ENCODE measurements at places on chromosomes 3 and 15.

- DNase-seq = no peak
These were observed 192.1 kb downstream of the PDZRN3 start for GRCh38 chr3:73432706-73433032.

DNA sequence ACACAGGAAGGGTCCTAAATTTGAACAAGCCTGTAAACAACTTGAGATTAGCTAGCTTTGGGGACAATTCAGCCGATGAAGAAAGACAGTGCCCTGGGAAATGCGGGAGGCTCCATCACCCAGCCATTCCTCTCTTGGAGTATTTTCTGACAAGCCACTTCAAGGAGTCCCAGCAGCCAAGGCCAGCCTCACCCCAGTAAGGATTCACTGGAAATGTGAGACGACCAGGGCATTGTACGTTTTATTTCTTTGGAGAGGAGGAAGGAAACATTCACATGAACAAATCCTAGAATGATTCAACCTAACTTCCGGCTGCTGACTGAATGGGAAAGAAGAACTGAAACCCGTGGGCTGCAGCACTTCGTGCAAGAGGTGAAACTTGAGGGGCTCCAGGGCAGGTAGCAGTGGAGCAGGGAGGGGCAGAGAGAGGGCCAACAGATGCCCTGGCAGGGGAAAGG is 116.4 kb upstream of the ARHGEF3 start:
- peak; percentile 33 for DNase-seq

GRCh38 chr3:195356151-195357086 is 85.5 kb upstream of the XXYLT1 start:
- DNase-seq = no peak

GRCh38 chr3:62051506-62051905 is 321.8 kb downstream of the FEZF2 start:
- DNase-seq = no peak

- no peak for DNase-seq
These were observed 23.5 kb downstream of the DTWD1 start for GRCh38 chr15:49644364-49644794.

DNA sequence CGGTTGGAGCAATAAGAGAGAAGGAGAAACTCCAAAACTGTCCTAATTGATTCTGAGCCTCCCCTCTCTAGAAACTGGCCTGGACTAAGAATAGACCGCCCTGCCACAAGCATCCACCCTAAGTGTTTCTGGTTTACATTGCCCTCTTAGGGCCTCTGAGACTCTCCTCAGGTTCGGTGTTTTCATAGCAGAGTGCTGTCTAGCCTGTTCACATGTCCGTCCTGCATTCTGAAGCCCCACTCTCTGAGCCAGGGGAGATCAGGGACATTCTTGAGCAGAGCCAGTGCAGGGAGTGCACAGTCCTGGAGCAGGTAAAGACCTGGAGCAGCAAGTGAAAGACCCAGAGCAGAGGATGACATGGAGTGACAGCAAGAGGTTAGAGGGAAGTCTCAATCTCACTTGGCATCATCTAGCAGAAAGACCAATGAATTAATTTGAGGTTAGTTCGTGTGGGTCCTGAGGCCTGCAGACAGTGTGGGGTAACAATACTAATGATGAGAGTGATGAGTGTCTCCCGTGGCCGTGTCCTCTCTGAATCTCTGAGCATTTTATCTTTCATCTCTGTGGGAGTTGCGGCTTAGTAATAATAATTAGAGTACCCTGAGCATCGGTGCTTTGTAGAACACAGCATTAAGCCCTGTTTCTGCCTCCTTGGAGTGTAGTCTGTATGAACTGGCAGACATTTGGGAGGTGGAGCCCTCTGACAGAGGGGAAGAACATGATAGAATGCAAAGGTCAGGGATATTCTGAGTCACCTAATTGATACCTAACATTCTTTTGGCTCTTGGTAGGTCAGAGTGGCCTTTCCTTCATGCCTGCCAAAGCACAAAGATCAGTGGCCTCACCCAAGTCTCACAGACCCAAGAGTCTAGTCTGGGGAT is 24.6 kb downstream of the MAPKBP1 start:
- no peak for DNase-seq

DNA sequence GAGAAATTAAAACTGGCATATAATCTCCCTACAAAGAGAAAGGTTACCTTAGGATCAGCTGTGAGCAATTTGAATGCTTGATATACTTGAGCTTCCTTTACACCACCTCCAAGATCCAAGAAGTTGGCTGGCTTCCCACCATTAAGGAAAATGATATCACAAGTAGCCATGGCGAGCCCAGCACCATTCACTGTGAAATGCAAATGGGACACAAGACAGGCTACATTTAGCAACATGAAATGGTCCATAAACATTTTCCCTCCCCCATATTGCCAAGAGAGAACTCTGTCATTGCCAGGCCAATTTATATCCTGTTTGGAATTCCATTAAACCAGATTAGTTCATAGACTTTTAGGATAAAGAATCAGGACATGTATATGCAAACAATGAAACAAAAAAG is 158.7 kb downstream of the SUCLG2 start:
- no peak for DNase-seq

DNA sequence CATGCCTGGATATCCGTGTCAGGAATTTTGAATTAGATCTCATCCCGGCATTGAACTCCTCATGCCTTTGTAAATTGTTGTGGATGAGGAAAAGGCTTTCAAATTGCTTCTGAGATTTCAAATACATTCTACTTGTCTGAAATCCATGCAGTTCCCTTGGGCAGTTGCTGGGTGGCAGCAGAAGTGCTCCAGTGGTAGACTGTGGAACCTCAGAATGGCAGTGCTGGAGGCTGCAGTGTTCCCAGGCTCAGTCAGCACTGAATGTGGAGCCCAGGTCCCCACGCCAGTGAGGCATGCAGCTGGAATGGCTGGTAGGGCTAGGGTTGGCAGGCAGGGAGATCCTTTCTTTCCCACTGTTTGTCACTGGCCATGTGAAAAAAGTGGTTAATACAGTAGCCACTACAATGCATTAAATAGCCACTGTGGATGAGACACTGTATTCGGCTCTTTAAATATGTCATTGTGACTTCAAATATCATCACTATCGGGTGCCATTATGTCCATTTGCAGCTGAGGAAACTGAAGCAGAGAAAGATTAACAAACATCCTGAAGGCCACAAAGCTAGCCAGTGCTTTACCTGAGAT is 98.6 kb downstream of the TPRG1 start:
- DNase-seq = peak; percentile 59

Measured in CD4-positive, alpha-beta T cell treated with Interleukin-6 for 4 hours (primary cell).